ENCODE measurements at places on chromosomes 5 and 9. TPM values are rescaled to one million over a fixed set of nuclear protein-coding genes. Genes with fewer than 3 reads are reported as not detected.

GRCh38 chr9:36023260-36024048 lies 13.3 kb upstream of the RECK start:
- H3K27ac ChIP-seq: no peak overlapping the region
- H3K27me3 ChIP-seq: peaks cover 4% of the 10 kb centered on the region
- peak; percentile 66 for DNase-seq

GRCh38 chr5:9927106-9927505 lies 297.0 kb upstream of the TAS2R1 start:
- H3K27ac ChIP-seq: no peak overlapping the region
- H3K27me3 ChIP-seq: no peaks in the 10 kb centered on the region
- H3K4me3 ChIP-seq: no peak overlapping the region
- no peaks in the 10 kb centered on the region for H3K4me1 ChIP-seq
- H3K36me3 ChIP-seq: no peaks in the 10 kb centered on the region

- H3K27ac ChIP-seq: no peak overlapping the region
- no peaks in the 10 kb centered on the region for H3K4me1 ChIP-seq
- no peak overlapping the region for H3K4me3 ChIP-seq
These were observed 445.5 kb downstream of the MED10 start for GRCh38 chr5:5932824-5933223.

- DNase-seq: no peak
- no peaks in the 10 kb centered on the region for H3K36me3 ChIP-seq
- no peaks in the 10 kb centered on the region for H3K27me3 ChIP-seq
- H3K27ac ChIP-seq: no peak overlapping the region
- no peak overlapping the region for H3K4me3 ChIP-seq
These were observed 286.6 kb downstream of the CRB2 start for GRCh38 chr9:123642291-123643278.

DNA sequence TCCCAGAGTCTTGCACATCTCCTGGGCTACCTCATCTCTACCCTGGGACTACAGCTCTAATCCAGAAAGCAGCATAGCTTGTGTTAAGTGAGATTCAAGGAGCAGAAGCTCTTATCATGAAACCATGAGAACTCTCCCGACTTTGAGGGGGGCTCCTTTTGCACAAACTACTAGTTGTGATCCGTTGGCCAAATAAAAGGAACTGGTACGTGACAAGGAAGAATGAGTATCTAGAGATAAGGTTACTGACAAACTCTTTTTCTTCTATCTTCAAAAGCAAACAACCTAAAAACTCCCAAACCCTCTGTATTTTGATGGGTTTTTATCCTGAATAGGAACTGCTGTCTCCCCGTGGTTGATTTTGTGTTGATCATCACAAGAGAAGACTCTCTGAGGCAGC lies 168.5 kb downstream of the SLC24A2 start:
- no peak overlapping the region for H3K27ac ChIP-seq
- DNase-seq: no peak
- H3K36me3 ChIP-seq: no peaks in the 10 kb centered on the region

- no peak overlapping the region for H3K4me3 ChIP-seq
- no peaks in the 10 kb centered on the region for H3K27me3 ChIP-seq
- DNase-seq: no peak
- H3K4me1 ChIP-seq: peaks cover 11% of the 10 kb centered on the region
These were observed 157.5 kb upstream of the SHB start for GRCh38 chr9:38226491-38226951.

Gene DAPK1
- total RNA-seq: 2.2 TPM

All from CD4-positive, alpha-beta memory T cell (primary cell).